ENCODE measurements at places on chromosomes 16 and 17. TPM values are rescaled to one million over a fixed set of nuclear protein-coding genes. Genes with fewer than 3 reads are reported as not detected.

The CDH13 gene
- total RNA-seq: 2.3 TPM

GRCh38 chr16:66364117-66364958 is 2.2 kb upstream of the CDH5 start:
- peaks cover 78% of the 10 kb centered on the region for H3K4me1 ChIP-seq
- H3K4me3 ChIP-seq: peak overlapping the region; percentile 96
- H3K27ac ChIP-seq: peak overlapping the region; percentile 99
- H3K27me3 ChIP-seq: peaks cover 48% of the 10 kb centered on the region

DNA sequence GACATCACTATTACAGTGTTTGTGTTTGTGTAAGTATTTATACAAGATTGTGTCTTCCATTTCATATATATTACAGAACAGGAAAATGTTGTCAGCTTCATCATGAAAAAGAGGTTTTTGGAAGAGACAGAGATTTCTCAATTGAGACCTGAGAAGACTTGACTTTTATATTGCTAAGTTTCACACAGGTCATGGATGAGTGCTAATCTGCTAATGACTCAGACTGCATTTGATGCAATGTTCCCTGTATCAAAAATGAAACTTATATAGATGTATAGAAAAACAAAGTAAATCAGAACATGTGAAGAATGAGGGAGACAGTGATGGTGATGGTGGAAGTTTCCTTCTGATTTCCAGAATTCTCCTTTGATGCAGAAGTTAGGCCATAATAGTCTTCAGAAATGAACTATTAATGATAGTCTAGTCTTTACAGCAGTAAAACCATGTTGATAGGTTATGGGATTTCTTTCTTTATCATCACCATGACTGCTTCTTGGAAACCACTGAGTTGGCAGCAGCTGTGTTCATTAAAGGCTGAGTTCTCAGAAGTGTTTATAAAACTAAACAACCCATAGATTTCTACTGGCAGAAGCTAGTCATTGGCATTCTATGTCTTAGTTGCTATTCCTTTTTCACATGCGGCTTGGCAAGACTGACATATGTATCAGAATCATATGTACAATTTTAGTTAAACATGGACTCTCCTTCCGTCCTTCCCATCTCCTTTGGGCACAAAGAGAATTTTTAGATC is 56.1 kb downstream of the PCTP start:
- peaks cover 2% of the 10 kb centered on the region for H3K27me3 ChIP-seq
- H3K27ac ChIP-seq: no peak overlapping the region
- DNase-seq: no peak

DNA sequence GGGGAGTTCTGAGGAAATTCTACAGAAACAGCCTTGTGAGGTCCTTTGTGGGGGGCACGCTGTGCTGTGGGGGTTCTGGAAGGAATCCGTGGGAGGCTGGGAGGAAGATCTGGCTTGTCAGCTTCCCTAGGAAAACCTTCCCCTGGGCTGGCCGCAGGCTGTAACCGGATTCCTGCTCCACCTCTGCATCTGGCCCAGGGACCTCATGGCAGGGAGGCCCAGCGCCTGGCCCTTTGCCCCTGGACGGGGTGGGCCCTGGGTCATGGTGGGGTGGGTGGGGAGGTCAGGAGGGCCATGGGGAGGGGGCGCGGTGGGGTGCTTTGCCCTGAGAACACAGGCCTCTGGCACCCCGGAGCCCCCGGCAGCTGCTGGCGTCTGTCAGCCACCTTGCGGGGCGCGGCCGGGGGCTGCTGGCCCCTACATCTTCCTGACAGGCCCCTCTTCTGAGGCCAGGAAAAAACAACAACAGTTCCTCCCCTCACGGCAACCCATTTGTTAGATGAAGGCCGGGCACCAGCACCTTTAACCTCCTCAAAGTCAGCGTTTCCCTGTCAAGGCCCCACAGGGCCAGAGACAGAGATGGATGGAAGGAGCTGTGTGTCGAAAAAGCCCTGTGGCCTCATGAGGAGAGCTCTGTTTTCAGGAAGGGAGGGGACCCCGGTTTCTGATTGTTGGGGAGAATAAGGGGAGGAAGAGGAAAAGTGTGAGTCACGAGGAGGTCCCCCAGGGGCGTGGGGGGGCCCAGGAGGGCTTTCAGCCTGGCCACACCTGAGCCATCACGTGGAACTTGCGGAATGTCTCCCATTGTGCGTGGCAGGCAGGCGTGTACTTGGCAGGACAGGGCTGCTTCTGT is 3.6 kb upstream of the MEOX1 start:
- peaks cover 4% of the 10 kb centered on the region for H3K4me1 ChIP-seq
- peaks cover 2% of the 10 kb centered on the region for H3K27me3 ChIP-seq
- H3K27ac ChIP-seq: no peak overlapping the region

Measured in endothelial cell (in vitro differentiated cells).